ENCODE measurements at places on chromosomes 3 and 15.
A peak's percentile ranks its signal among the peaks of the same experiment; 100 is the strongest.

- no peak for DNase-seq
Measured at GRCh38 chr3:156867174-156867573, 41.0 kb downstream of the LEKR1 start.

GRCh38 chr3:165667676-165668075, 169.5 kb downstream of the BCHE start:
- DNase-seq: no peak

DNA sequence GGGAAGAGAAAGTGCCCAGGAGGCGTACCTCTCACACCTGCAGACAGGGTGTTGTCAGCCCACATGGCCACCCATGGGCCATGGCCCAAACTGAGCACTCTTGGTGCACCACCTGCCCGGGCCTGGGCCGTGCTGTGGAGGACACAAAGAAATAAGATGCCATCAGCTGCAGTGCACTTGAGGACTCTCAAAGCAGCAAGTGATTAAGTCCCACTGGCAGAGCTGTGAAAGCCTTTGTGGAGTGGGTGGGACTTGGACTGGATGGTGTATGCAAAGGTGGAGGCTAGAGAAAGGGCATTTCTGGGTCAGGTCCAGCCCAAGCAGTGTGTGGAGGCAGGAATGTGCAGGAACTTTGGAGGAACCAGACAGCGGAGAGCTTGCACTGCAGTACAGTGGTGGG, 122.3 kb downstream of the MEGF11 start:
- DNase-seq: no peak

DNA sequence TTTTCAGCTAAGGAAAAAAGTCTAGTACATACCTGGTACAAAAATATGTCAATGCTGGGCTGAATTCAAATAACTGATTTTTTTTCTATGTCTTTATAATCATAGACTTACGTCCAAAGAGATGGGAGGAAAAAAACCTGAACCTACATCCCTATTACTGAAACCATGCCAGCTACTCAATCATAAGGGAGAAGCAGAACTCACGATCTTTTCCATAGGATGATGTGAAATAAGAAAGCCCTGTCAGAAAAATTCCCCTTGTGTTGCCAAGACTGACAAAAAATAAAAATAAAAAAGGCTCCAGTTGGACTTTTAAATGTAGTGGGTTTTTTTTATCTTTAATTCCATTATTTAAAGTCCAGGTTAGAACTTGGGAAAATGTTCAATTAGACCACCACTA, 3.3 kb downstream of the MSL2 start:
- no peak for DNase-seq

- peak; percentile 29 for DNase-seq
Measured at GRCh38 chr3:168091941-168092340, 3.8 kb downstream of the GOLIM4 start.

- DNase-seq: no peak
Measured at GRCh38 chr3:159904455-159904854, 84.2 kb upstream of the IL12A start.
